Thoracic aorta (tissue), 2 donors: ENCODE measurements at places on chromosomes 12 and 14.

DNA sequence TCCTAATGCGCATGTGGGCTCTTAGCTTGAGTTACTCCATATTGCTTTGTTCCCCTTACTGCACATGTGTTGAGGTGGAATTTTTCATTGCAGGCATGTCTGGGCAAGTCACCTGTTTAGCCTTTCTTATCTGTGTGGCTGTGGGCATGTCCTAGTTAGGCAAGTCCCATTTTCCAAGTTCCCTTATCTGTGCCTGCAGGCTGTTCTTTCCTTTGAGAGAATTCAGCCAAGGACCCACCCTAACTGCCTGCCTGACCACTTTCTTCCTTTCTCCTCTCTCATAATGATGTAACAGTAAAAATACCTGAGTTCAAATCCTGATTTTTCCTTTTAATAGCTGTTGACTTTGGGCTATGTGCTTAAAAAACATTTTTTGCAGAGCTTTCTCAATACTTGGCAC is 870.6 kb downstream of the NRXN3 start:
- no peaks in the 10 kb centered on the region for H3K4me1 ChIP-seq
- DNase-seq, result no peak
- no peaks in the 10 kb centered on the region for H3K36me3 ChIP-seq
- no peak overlapping the region for H3K27ac ChIP-seq

- no peak overlapping the region for H3K27ac ChIP-seq
- H3K36me3 ChIP-seq, result no peaks in the 10 kb centered on the region
- H3K27me3 ChIP-seq, result no peaks in the 10 kb centered on the region
- H3K4me3 ChIP-seq, result no peak overlapping the region
Observed at GRCh38 chr12:118274066-118274465, 98.6 kb downstream of the TAOK3 start.

DNA sequence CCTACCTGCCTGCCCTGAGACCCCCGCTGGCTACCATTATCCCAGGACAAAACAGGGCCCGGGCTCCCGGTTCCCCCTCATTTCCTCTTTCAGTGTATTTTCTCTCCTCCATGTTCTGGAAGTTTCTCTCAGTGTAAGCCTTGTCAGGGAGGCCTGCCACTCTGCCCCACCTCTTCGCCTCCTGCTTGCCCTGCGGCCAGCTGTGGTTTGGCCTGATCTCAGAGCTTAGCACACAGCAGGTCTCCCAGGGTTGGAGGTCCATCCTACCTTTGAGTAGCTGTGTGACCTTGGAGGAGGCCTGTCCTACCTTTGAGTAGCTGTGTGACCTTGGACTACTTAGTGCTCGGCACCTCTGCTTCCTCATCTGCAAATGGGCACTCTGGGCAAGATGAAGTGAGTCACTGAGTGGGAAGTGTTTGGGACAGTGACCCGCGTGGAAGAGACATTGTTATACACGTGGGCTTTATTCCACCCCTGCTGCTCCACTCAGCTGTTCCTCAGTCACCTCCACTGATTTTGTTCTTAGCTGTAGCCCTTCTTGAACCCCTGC is 212.7 kb downstream of the ZFP36L1 start:
- no peak overlapping the region for H3K4me3 ChIP-seq
- H3K4me1 ChIP-seq, result no peaks in the 10 kb centered on the region
- no peaks in the 10 kb centered on the region for H3K36me3 ChIP-seq
- no peak overlapping the region for H3K27ac ChIP-seq
- no peak for DNase-seq
- no peaks in the 10 kb centered on the region for H3K27me3 ChIP-seq

- DNase-seq, result no peak
- H3K27me3 ChIP-seq, result no peaks in the 10 kb centered on the region
- H3K27ac ChIP-seq, result no peak overlapping the region
- H3K36me3 ChIP-seq, result no peaks in the 10 kb centered on the region
Observed at GRCh38 chr14:60134702-60135101, 30.5 kb downstream of the DHRS7 start.

DNA sequence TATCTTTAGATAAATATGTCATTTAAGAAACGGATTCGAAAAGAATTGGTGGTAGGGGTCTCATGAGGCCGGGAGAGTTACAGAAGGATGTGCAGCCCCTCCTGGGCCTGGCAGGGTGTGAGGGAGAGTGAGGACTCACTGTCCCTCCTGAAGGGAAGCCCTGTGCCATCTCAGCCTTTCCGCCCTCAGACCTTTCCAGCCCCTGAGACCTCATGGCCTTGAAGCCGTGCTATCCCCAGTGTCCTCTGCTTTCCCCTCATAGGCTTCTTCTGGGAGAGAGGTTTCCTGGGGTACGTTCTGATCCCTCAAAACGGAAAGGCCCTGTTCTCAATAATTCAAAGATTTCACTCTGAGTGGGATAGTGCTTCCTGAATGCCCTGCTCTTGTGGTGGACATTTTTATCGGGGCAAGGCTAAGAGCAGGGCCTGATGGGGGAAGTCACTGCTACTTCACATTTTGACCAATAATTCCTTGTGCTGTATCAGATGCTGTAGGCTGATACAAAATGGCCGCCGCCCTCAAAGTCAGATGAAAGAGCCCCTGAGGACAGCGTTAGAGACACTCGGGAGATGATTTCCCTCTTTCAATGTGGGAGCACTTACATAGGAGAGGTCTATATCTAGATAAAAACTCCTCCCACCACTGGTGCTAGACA is 1.3 kb downstream of the CD4 start:
- peak overlapping the region; percentile 31 for H3K4me3 ChIP-seq
- H3K36me3 ChIP-seq, result no peaks in the 10 kb centered on the region
- DNase-seq, result no peak

- H3K4me3 ChIP-seq, result no peak overlapping the region
- no peaks in the 10 kb centered on the region for H3K36me3 ChIP-seq
- H3K4me1 ChIP-seq, result peaks cover 17% of the 10 kb centered on the region
Observed at GRCh38 chr12:92056290-92056689, 89.4 kb downstream of the BTG1 start.

DNA sequence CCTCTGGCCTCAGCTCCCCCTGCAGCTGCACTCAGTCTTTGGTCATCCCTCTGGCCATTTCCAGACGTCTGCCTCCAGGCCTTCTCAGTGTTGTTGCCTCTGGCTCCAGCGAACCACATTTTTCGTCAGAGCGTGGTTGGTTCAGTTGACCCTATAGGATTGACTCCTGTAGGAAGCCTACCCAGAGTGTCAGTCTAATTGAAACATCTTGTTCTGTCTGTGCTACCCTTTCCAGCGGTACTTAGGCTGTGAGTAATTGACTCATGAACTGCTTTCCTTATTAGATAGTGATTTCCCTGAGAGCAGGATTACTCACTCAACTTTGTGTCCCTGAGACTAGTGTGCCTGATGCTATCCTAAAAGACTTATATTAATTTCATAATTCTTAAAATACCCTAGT is 373.2 kb downstream of the ATP23 start:
- H3K27me3 ChIP-seq, result no peaks in the 10 kb centered on the region
- peaks cover 6% of the 10 kb centered on the region for H3K4me1 ChIP-seq
- no peak overlapping the region for H3K4me3 ChIP-seq
- no peak for DNase-seq
- no peak overlapping the region for H3K27ac ChIP-seq
- no peaks in the 10 kb centered on the region for H3K36me3 ChIP-seq
